ENCODE measurements at places on chromosomes 5 and 9.
A peak's percentile ranks its signal among the peaks of the same experiment; 100 is the strongest.

- DNase-seq, result no peak
These were observed 14.9 kb downstream of the CHD1 start for GRCh38 chr5:98913911-98914310.

DNA sequence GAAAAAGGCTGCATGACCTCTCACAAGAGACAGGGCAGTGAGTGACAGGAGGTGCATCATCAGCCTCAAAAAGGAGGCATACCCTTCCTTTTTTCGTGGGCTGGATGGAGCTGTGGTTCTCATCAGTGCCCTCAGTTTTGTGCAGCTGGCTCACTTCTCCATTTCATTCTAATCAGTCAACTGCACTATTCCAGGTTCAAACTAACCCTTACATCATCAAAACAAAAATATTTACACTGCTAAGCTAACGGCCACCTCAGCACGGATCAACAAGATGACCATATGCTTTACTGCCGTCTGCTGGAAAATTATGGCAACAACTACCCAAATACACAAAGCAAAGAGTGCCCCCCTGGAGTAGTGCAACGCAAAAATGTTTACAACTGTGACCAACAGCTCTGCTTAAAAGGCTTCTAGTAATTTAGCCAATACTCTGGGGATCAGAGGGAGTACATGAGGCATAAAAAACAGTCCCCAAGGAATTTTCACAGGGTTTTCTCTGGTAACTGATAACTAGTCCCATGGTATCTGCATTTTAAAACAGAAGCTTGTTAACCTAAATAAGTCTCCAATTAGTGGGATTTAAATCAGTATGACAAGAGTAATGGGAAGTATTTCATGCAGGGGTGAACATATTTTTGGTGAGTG, 10.8 kb downstream of the KCNV2 start:
- DNase-seq, result peak; percentile 46

- DNase-seq, result no peak
These were observed 33.4 kb upstream of the ARAP3 start for GRCh38 chr5:141715346-141715905.

DNA sequence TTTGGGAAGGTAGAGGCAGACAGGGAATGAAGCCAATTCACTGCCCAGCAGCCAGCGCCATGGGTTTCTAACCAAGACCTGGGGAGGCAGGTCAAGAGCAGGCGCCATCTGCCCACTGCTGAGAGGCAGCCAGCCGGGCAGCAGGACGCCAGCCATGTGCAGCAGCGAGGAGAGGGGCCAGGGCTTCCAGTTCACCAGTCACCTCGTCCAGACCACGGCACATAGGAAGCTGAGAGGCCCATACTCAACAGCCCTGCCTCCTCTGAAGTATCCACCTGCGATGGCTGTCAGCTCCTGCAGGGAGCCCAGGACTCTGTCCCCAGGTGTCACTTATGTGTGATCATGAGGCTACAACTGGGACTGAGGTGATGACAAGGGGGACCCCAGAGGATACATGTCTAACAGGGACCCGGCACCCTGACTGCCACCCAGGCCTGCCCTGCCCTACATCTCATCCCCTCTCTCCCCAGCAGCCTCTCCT, 30.1 kb downstream of the IPPK start:
- DNase-seq, result no peak

DNA sequence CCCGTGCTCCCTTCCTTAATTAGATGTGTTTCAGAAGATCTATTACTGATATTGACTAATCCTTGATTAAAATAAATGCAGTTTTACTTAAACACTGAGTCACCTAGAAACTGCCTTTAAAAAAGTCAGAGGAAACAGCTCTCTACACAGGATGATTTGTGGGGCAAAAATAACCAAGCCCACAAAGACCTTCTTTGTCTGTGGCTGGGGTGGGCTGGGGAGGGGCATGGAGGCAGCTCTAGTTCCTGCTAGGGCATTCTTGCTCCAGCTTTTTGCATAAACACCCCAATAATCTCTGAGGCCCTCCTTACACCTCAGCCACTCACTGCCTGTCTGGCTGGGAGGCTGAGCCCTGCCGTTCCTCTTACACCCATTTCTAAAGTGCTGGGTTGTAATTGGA, 227.6 kb upstream of the DAP start:
- no peak for DNase-seq

- no peak for DNase-seq
These were observed 64.3 kb upstream of the CAMK4 start for GRCh38 chr5:111159845-111160244.

GRCh38 chr5:1502046-1502736, 21.6 kb downstream of the LPCAT1 start:
- peak; percentile 87 for DNase-seq
